ENCODE measurements at places on chromosomes 12 and 14. TPM values are rescaled to one million over a fixed set of nuclear protein-coding genes. Genes with fewer than 3 reads are reported as not detected.

- H3K36me3 ChIP-seq, result no peaks in the 10 kb centered on the region
- no peak within 1 kb of the TSS for H3K27ac ChIP-seq
- H3K4me1 ChIP-seq, result peaks cover 37% of the 10 kb centered on the region
- no peak for DNase-seq
- H3K4me3 ChIP-seq, result peak within 1 kb of the TSS; percentile 65
Observed at GRCh38 chr14:38207736-38208617, at the start of gene SSTR1. Gene SSTR1 (plus strand): TSS chr14:38207904. CDS start chr14:38209390, 1,486 bp downstream.

Gene ACOT4
- 0.77 TPM for total RNA-seq

Gene UNG
- 24.6 TPM for total RNA-seq

GRCh38 chr14:77786148-77786547, 13.8 kb upstream of the ADCK1 start:
- no peak for DNase-seq
- no peaks in the 10 kb centered on the region for H3K36me3 ChIP-seq
- no peak overlapping the region for H3K27ac ChIP-seq
- H3K27me3 ChIP-seq, result peaks cover 3% of the 10 kb centered on the region
- no peak overlapping the region for H3K4me3 ChIP-seq
- no peaks in the 10 kb centered on the region for H3K4me1 ChIP-seq

DNA sequence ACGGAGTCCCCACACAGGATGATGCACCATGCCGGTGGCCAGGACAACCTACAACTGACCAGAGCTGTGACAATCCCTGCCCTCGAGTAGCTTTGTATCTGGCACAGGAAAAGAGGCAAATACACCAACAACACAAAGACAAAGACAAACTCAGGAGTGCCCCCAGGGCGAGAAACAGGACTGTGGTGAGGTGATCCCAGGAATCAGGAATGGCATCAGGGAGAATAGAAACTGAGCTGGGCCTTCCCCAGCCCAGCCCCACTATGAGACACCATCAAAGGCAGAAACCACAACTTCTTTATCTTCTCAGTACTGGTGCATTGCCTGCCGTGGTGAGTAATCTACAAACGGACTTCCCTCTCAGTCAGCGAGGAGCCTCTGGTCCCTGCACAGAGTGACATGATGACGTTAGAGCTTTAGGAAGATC, 157.7 kb downstream of the TTC7B start:
- no peak overlapping the region for H3K4me3 ChIP-seq
- peaks cover 34% of the 10 kb centered on the region for H3K4me1 ChIP-seq
- H3K27me3 ChIP-seq, result no peaks in the 10 kb centered on the region
- H3K36me3 ChIP-seq, result peaks cover 30% of the 10 kb centered on the region
- no peak overlapping the region for H3K27ac ChIP-seq

- no peaks in the 10 kb centered on the region for H3K27me3 ChIP-seq
- no peak overlapping the region for H3K27ac ChIP-seq
- DNase-seq, result no peak
- no peaks in the 10 kb centered on the region for H3K4me1 ChIP-seq
Observed at GRCh38 chr12:75460204-75460603, 20.4 kb upstream of the GLIPR1 start.

Gene RPL10L
- not detected for total RNA-seq

DNA sequence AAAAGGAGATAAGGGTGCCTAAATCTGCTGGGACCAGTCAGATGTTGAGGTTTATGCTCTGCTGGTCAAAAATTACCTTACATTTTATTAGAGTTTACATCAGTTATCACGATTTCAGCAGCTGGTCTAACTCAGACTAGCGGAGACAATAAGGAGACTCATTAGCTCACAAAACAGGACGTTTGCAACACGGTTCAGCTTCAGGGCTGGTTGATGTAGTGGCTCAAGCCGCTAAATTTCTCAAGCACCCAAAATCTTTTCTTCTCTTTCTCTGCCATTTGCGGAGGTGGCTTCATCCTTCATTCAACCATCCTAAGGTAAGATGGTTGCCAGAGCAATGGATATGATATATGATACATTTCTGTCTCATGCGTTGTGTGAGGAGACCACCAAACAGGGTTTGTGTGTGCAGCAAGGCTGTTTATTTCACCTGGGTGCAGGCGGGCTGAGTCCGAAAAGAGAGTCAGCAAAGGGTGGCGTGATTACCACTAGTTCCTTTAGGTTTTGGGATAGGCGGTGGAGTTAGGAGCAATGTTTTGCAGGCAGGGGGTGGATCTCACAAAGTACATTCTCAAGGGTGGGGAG, 30.3 kb upstream of the CLIP1 start:
- no peaks in the 10 kb centered on the region for H3K27me3 ChIP-seq
- H3K4me3 ChIP-seq, result no peak overlapping the region
- no peak overlapping the region for H3K27ac ChIP-seq
- no peaks in the 10 kb centered on the region for H3K4me1 ChIP-seq
- H3K36me3 ChIP-seq, result no peaks in the 10 kb centered on the region

Gene TMPRSS12
- not detected for total RNA-seq

GRCh38 chr14:99244941-99245563, 26.9 kb downstream of the BCL11B start:
- H3K36me3 ChIP-seq, result no peaks in the 10 kb centered on the region
- peaks cover 95% of the 10 kb centered on the region for H3K27me3 ChIP-seq
- H3K4me1 ChIP-seq, result peaks cover 16% of the 10 kb centered on the region
- no peak overlapping the region for H3K4me3 ChIP-seq
- DNase-seq, result no peak

- H3K27me3 ChIP-seq, result no peaks in the 10 kb centered on the region
- H3K4me3 ChIP-seq, result no peak overlapping the region
- peaks cover 8% of the 10 kb centered on the region for H3K36me3 ChIP-seq
Observed at GRCh38 chr12:25236626-25237025, 14.1 kb downstream of the KRAS start.

Gene METTL1
- 6.8 TPM for total RNA-seq

DNA sequence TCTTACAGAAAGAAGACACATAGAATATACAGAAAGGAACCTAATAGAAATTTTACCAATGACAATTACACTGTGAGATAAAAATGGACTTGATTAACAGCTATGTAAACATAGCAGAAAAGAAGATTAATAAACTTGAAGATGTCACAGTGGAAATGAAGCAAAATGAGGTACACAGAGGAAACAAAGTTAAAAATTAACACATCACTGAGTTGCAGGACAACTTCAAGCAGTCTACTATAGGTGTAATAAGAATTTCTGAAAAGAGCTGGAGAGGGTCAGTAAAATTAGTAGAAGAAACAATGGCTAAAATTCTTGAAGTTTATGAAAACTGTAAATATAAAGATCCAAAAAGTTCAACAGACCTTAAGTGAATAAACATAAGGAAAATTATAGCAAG, 738.7 kb downstream of the C12orf50 start:
- H3K4me3 ChIP-seq, result no peak overlapping the region
- H3K27me3 ChIP-seq, result no peaks in the 10 kb centered on the region
- H3K36me3 ChIP-seq, result no peaks in the 10 kb centered on the region
- no peaks in the 10 kb centered on the region for H3K4me1 ChIP-seq
- no peak overlapping the region for H3K27ac ChIP-seq
- no peak for DNase-seq

GRCh38 chr12:46661110-46661845, 164.5 kb downstream of the SLC38A4 start:
- peak overlapping the region; percentile 79 for H3K27ac ChIP-seq
- no peak overlapping the region for H3K4me3 ChIP-seq
- no peak for DNase-seq
- H3K27me3 ChIP-seq, result no peaks in the 10 kb centered on the region
- no peaks in the 10 kb centered on the region for H3K36me3 ChIP-seq

GRCh38 chr14:52355016-52355431, 40.9 kb downstream of the PTGER2 start:
- no peak overlapping the region for H3K4me3 ChIP-seq
- H3K27me3 ChIP-seq, result no peaks in the 10 kb centered on the region
- H3K4me1 ChIP-seq, result peaks cover 17% of the 10 kb centered on the region

Gene AHNAK2
- 2.5 TPM for total RNA-seq

- no peaks in the 10 kb centered on the region for H3K36me3 ChIP-seq
- H3K27me3 ChIP-seq, result no peaks in the 10 kb centered on the region
- no peaks in the 10 kb centered on the region for H3K4me1 ChIP-seq
- H3K27ac ChIP-seq, result no peak overlapping the region
- no peak for DNase-seq
Observed at GRCh38 chr14:59117754-59118528, 70.5 kb upstream of the DAAM1 start.

DNA sequence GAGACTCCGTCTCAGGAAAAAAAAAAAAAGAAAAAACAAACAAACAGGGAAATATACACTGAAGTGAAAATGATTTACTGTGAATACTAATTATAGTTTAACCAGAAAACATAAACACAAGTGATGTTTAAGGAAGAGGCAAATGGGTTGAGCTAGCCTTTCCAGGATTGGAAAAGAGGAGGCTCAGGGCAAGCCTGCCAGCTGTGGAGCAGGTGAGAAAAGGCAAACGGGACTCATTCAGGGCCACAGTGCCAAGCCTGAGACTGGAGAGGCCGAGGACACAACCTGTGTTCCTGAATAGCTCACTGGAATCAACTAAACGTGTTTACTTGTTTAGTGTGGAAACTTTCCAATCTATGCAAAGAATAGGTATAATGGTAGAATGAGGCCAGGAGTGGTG, 35.7 kb upstream of the MAPKAPK5 start:
- H3K36me3 ChIP-seq, result peaks cover 97% of the 10 kb centered on the region
- no peak overlapping the region for H3K4me3 ChIP-seq
- no peaks in the 10 kb centered on the region for H3K27me3 ChIP-seq
- H3K4me1 ChIP-seq, result no peaks in the 10 kb centered on the region

GRCh38 chr12:125178222-125178621, 113.0 kb downstream of the AACS start:
- no peak overlapping the region for H3K27ac ChIP-seq
- peaks cover 26% of the 10 kb centered on the region for H3K27me3 ChIP-seq
- no peak for DNase-seq
- peaks cover 7% of the 10 kb centered on the region for H3K4me1 ChIP-seq
- H3K36me3 ChIP-seq, result no peaks in the 10 kb centered on the region
- no peak overlapping the region for H3K4me3 ChIP-seq

GRCh38 chr12:52032446-52032803, 18.8 kb upstream of the NR4A1 start:
- peaks cover 71% of the 10 kb centered on the region for H3K4me1 ChIP-seq
- peak overlapping the region; percentile 54 for H3K4me3 ChIP-seq
- peak overlapping the region; percentile 93 for H3K27ac ChIP-seq
- DNase-seq, result peak; percentile 63
- H3K36me3 ChIP-seq, result no peaks in the 10 kb centered on the region

Gene IRF9
- total RNA-seq, result 24.0 TPM

DNA sequence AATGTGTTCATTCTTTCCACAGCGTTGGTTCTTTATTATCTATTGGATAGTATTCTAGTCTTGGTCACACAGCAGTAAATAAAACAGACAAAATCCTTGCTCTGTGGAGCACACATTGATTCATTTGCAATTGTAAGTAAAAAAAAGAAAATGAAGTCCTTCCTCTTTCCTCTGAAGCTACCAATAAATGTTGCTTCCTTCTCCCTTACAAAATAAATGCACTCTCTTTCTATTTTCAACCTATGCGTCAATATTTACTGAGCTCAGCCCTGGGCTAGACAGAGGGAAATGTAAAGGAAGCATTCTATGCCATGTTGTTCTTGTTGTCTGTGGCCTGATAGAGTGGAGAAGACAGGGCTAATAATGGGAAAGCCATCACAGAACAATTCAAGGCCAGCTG, 2.9 kb downstream of the ABHD12B start:
- no peak overlapping the region for H3K27ac ChIP-seq
- no peak overlapping the region for H3K4me3 ChIP-seq
- no peaks in the 10 kb centered on the region for H3K36me3 ChIP-seq
- H3K27me3 ChIP-seq, result peaks cover 76% of the 10 kb centered on the region

DNA sequence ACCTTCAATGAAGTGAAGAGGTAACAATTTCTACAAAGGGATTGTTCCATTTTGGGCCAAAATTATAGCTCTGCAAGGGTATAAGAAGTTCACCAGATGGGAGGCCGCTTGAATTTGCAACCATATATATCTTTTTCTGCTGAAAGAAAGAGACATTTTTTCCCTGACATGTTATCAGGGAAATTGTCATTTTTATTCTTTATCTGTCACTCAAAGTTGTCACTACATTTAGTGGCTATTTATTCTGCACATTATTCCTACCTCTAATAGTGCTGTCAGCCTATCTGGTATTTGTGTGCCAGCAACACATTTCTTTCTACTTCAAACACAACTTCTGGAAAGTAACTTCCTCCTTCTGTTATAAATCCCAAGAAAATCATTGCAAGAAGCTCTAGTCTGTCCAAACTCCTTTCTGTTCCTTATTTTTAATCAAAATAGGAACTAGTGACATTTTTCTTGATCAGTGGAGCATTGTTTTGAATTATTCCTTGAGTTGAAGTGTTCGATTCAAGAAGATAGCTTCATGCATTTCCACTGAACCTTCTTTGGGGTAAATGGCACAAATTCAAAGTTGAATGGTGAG, 137.9 kb upstream of the ATP2B1 start:
- peaks cover 90% of the 10 kb centered on the region for H3K27me3 ChIP-seq
- H3K27ac ChIP-seq, result no peak overlapping the region
- H3K4me3 ChIP-seq, result no peak overlapping the region
- H3K4me1 ChIP-seq, result peaks cover 11% of the 10 kb centered on the region
- no peak for DNase-seq

All from left ventricle myocardium inferior (tissue), 1 donor.